ENCODE measurements at places on chromosomes 2 and 18. TPM values are rescaled to one million over a fixed set of nuclear protein-coding genes. Genes with fewer than 3 reads are reported as not detected.

GAL3ST2 gene
- 0.44 TPM for total RNA-seq

HOXD3 gene
- 0.33 TPM for total RNA-seq

ANKRD30BL gene
- total RNA-seq, result not detected

CD302 gene
- total RNA-seq, result 7.1 TPM

RESP18 gene
- not detected for total RNA-seq

Measured in uterine smooth muscle cell (primary cell).